Psoas muscle (tissue), 8 donors: ENCODE measurements at places on chromosomes 2 and 18. TPM values are rescaled to one million over a fixed set of nuclear protein-coding genes. Genes with fewer than 3 reads are reported as not detected.

DNA sequence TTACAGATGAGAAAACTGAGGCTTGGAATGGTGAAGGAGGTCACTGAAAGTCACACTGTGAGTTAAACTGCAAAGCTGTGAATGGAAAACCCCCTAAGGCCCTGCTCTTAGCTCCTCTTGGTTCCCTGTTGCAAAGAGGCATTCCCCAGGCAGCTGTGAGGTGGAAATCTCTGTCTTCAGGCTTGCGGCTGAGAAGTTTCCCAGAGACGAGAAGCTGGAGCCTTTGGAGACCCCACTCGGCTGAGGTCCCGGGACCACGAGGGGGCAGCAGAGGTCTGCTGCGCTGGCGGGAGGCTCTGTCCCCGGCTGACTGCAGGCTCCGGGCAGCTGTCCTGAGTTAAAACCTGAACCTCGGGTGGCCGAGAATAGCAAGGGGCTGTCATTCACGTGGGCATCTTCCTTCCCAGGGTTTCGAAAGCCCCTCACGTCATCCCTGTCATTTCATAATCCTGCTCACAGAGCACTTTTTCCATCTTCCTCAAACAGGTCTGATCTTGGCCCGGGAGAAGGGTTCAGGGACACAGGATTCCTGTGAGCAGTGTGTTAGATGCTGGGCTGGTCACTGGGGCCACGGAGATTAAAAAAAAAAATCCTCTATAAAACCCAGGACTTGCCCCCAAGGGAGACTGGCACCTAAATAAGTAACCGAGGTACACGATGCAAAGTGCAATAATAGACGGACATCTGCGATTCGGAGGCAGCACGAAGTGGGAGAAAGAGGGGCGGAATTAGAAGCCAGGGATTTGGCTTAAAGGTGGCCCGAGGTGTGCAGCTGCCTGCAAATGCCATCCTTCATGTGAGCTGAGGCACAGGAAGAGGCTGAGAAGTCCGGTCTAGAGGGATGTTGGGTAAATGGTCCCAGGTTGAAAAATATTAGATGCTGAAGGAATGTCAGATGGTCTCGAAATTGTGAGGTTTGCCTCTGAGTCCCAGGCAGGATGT is 24.6 kb upstream of the ATOH8 start:
- peak; percentile 94 for DNase-seq
- peak overlapping the region; percentile 98 for H3K27ac ChIP-seq
- no peaks in the 10 kb centered on the region for H3K36me3 ChIP-seq
- peaks cover 48% of the 10 kb centered on the region for H3K4me1 ChIP-seq

DNA sequence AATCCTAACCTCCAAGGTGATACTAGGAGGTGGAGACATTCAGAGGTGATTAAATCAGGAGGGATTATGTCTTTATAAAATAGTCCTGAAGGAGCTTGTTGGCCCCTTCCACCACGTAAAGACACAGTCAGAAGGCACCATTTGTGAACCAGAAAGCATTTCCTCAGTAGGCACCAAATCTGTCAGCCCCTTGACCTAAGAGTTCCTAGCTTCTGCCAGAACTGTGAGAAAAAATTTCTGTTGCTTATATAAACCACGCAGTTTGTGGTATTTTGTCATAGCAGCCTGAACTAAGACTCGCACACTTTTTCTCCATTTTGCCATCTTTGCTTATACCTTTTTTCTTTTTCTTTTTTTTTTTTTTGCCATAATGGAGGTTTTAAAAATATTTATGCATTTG is 18.6 kb upstream of the NARS1 start:
- no peak for DNase-seq
- H3K4me3 ChIP-seq = no peak overlapping the region
- no peaks in the 10 kb centered on the region for H3K27me3 ChIP-seq
- H3K27ac ChIP-seq = no peak overlapping the region
- no peaks in the 10 kb centered on the region for H3K36me3 ChIP-seq
- H3K4me1 ChIP-seq = no peaks in the 10 kb centered on the region

The KCNS3 gene
- polyA plus RNA-seq = 12.1 TPM

DNA sequence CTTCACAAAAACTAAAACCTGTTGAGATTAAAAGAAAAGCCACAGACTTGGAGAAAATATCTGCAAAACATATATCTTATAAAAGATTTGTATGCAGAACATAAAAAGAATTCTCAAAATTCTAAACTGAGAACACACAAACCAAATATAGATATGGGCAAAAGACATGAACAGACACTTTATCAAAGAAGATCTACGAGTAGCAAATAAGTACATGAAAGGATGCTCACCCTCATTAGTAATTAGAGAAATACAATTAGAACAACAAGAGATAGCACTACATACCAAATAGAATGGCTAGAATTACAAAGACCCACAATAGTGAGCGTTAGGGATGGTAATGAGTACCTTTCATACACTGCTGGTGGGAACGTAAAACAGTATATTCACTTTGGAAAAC is 63.9 kb upstream of the ZNF397 start:
- H3K4me1 ChIP-seq = no peaks in the 10 kb centered on the region
- no peak overlapping the region for H3K4me3 ChIP-seq
- H3K27ac ChIP-seq = no peak overlapping the region
- no peaks in the 10 kb centered on the region for H3K36me3 ChIP-seq
- H3K27me3 ChIP-seq = no peaks in the 10 kb centered on the region
- DNase-seq = no peak

- no peaks in the 10 kb centered on the region for H3K4me1 ChIP-seq
- DNase-seq = no peak
- H3K27ac ChIP-seq = no peak overlapping the region
- no peaks in the 10 kb centered on the region for H3K36me3 ChIP-seq
- H3K4me3 ChIP-seq = no peak overlapping the region
Measured at GRCh38 chr2:184336688-184337087, 261.6 kb upstream of the ZNF804A start.

The GPR39 gene
- polyA plus RNA-seq = 0.05 TPM

- H3K4me1 ChIP-seq = peaks cover 18% of the 10 kb centered on the region
- H3K36me3 ChIP-seq = peaks cover 26% of the 10 kb centered on the region
- no peak for DNase-seq
Measured at GRCh38 chr2:117820444-117820843, 6.0 kb downstream of the DDX18 start.

GRCh38 chr2:102122909-102123308 is 19.6 kb upstream of the IL1R1 start:
- H3K4me1 ChIP-seq = peaks cover 23% of the 10 kb centered on the region
- no peak overlapping the region for H3K4me3 ChIP-seq
- H3K36me3 ChIP-seq = no peaks in the 10 kb centered on the region
- no peak for DNase-seq
- H3K27me3 ChIP-seq = no peaks in the 10 kb centered on the region

- DNase-seq = no peak
- H3K4me3 ChIP-seq = no peak overlapping the region
- peaks cover 9% of the 10 kb centered on the region for H3K4me1 ChIP-seq
- H3K36me3 ChIP-seq = no peaks in the 10 kb centered on the region
- no peak overlapping the region for H3K27ac ChIP-seq
Measured at GRCh38 chr2:65397122-65397521, 35.3 kb downstream of the SPRED2 start.

The RIF1 gene
- 11.2 TPM for polyA plus RNA-seq

The REG3G gene
- polyA plus RNA-seq = not detected

The PRKRA gene
- polyA plus RNA-seq = 84.1 TPM

- no peak within 1 kb of the TSS for H3K27ac ChIP-seq
- H3K36me3 ChIP-seq = no peaks in the 10 kb centered on the region
- no peak within 1 kb of the TSS for H3K4me3 ChIP-seq
Measured at GRCh38 chr18:63542069-63542468, at the start of gene SERPINB12. Gene SERPINB12, plus strand, starts transcription at chr18:63542369. Its CDS starts 13,791 bp downstream, at chr18:63556160.

- no peak for DNase-seq
- H3K36me3 ChIP-seq = no peaks in the 10 kb centered on the region
- H3K4me1 ChIP-seq = no peaks in the 10 kb centered on the region
- H3K27me3 ChIP-seq = no peaks in the 10 kb centered on the region
Measured at GRCh38 chr2:59868981-59869380, 684.5 kb downstream of the BCL11A start.

- peak overlapping the region; percentile 73 for H3K4me3 ChIP-seq
- H3K4me1 ChIP-seq = no peaks in the 10 kb centered on the region
- H3K27ac ChIP-seq = peak overlapping the region; percentile 55
- DNase-seq = no peak
Measured at GRCh38 chr2:48531141-48531648, 1.2 kb downstream of the STON1 start.

DNA sequence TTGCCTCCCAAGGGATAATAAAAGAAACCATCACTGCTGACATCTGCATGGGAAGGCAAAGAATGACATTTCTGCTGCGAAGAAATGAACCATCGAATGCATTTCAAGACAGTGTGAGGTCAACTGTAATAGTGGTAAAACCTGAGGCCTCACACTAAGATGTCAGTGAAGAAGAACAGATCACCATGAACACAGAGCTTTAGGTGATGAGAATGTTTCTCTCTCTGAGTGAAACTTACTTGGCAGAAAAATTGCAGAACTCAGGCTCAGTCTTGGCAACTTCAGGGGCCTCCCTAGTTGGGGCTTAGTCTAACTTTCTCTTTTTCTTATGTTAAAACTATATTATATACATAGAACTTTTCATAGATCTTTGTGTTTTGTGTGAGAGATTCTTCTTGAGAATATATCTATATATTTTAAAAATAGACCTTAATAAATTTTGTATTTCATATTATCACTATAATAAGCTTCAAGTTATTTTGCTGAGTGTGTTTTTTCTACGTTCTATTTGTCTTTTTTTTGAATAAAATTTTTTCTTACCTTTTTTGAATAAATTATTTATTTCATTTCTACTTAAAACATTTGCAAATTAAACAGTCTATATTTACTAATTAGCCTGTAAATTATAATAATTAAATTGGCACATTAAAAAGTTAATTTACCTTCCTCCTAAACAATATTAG is 427.5 kb upstream of the TRIB2 start:
- no peak overlapping the region for H3K27ac ChIP-seq
- no peak for DNase-seq
- H3K4me1 ChIP-seq = no peaks in the 10 kb centered on the region
- no peaks in the 10 kb centered on the region for H3K36me3 ChIP-seq

DNA sequence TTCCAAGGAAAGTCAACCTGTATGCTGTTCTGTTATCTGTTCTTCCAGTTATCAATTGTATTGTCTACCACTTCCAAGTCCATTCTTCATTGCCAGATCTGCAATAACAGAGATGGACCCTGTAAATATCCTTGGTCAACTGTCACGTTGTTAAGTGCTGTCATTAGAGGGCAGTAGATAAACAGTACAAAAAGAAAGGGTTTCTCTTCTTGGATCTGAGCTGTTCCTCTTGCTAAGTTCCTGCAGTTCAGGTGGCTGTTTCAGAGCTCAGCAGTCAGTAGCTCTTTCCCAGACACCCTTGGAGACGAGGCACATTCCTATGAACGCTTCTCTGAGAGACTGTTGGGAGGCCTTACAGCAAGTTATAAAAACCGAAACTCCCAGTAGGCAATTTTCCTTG is 957.1 kb upstream of the CHAC2 start:
- H3K36me3 ChIP-seq = no peaks in the 10 kb centered on the region
- H3K4me3 ChIP-seq = no peak overlapping the region
- no peaks in the 10 kb centered on the region for H3K27me3 ChIP-seq

The MEIS1 gene
- polyA plus RNA-seq = 2.0 TPM

GRCh38 chr2:71604726-71605120 is 151.4 kb downstream of the DYSF start:
- no peak overlapping the region for H3K27ac ChIP-seq
- H3K27me3 ChIP-seq = no peaks in the 10 kb centered on the region
- peaks cover 3% of the 10 kb centered on the region for H3K4me1 ChIP-seq
- no peak overlapping the region for H3K4me3 ChIP-seq

- peaks cover 5% of the 10 kb centered on the region for H3K4me1 ChIP-seq
- peaks cover 4% of the 10 kb centered on the region for H3K27me3 ChIP-seq
- no peaks in the 10 kb centered on the region for H3K36me3 ChIP-seq
- H3K27ac ChIP-seq = peak within 1 kb of the TSS; percentile 23
Measured at GRCh38 chr2:225041851-225042799, at the start of gene DOCK10. Gene DOCK10, minus strand, starts transcription at chr2:225042468. Its CDS starts 94 bp downstream, at chr2:225042374.

DNA sequence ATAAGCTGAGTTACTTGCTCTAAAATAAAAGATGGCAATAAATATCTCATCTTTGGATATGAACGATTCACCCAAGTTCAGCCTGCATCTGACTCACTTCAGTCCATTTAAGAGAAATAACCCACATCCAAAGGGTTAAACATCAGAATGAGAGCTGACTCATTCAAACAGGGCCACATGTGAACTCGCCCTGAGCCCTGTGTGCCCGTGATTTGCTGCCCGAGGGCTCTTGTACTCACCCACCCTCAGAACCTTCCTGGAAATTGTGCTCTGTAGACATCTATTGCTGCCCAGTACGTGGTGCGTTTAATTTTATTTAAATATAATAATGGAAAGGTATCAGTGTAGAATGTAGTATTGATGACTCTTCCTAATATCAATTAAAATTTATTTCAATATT is 66.9 kb upstream of the RBM44 start:
- H3K27me3 ChIP-seq = no peaks in the 10 kb centered on the region
- no peak for DNase-seq
- H3K27ac ChIP-seq = peak overlapping the region; percentile 83

GRCh38 chr2:134362152-134362668 is 108.3 kb downstream of the MGAT5 start:
- DNase-seq = no peak
- H3K4me3 ChIP-seq = no peak overlapping the region
- no peak overlapping the region for H3K27ac ChIP-seq
- H3K27me3 ChIP-seq = no peaks in the 10 kb centered on the region

DNA sequence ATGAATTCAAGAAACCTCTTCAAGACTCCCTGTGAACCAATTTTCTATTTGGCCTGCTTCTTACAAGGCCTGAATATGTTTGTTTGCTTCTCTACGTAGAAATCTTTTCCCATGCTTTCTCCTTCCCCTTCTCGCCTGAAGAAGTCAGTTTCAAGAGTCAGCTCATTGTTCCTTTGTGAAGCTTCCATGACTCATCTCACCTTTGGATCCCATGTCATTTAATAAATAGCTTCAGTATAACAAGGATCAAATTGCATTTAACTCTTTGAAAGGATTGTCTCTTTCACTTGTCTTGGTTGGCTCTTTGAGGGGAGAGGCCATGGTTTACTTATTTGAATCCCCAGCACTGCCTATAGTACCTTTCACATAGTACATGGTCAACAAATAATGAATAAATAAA is 28.4 kb downstream of the CPS1 start:
- DNase-seq = no peak
- no peaks in the 10 kb centered on the region for H3K27me3 ChIP-seq
- H3K4me3 ChIP-seq = no peak overlapping the region
- H3K36me3 ChIP-seq = no peaks in the 10 kb centered on the region
- H3K4me1 ChIP-seq = no peaks in the 10 kb centered on the region

GRCh38 chr18:59060551-59060950 is 79.1 kb upstream of the SEC11C start:
- no peaks in the 10 kb centered on the region for H3K36me3 ChIP-seq
- H3K27ac ChIP-seq = no peak overlapping the region
- DNase-seq = no peak
- no peak overlapping the region for H3K4me3 ChIP-seq

- H3K27me3 ChIP-seq = no peaks in the 10 kb centered on the region
- no peak for DNase-seq
- peak overlapping the region; percentile 27 for H3K4me3 ChIP-seq
- no peaks in the 10 kb centered on the region for H3K36me3 ChIP-seq
Measured at GRCh38 chr2:119715409-119716283, 36.6 kb downstream of the TMEM177 start.

The NXPH2 gene
- polyA plus RNA-seq = not detected

- DNase-seq = no peak
- no peaks in the 10 kb centered on the region for H3K36me3 ChIP-seq
- no peaks in the 10 kb centered on the region for H3K27me3 ChIP-seq
Measured at GRCh38 chr18:53937037-53937436, 287.4 kb downstream of the MBD2 start.

- H3K4me3 ChIP-seq = no peak overlapping the region
- H3K4me1 ChIP-seq = no peaks in the 10 kb centered on the region
- H3K36me3 ChIP-seq = no peaks in the 10 kb centered on the region
- no peak overlapping the region for H3K27ac ChIP-seq
- H3K27me3 ChIP-seq = no peaks in the 10 kb centered on the region
Measured at GRCh38 chr2:47656715-47657600, 126.0 kb upstream of the MSH6 start.

The TMEM17 gene
- polyA plus RNA-seq = 1.1 TPM

The SPAST gene
- 8.4 TPM for polyA plus RNA-seq

The TCF4 gene
- polyA plus RNA-seq = 8.6 TPM
